AG09319 (cell line): ENCODE measurements at places on chromosomes 13 and 19.

DNA sequence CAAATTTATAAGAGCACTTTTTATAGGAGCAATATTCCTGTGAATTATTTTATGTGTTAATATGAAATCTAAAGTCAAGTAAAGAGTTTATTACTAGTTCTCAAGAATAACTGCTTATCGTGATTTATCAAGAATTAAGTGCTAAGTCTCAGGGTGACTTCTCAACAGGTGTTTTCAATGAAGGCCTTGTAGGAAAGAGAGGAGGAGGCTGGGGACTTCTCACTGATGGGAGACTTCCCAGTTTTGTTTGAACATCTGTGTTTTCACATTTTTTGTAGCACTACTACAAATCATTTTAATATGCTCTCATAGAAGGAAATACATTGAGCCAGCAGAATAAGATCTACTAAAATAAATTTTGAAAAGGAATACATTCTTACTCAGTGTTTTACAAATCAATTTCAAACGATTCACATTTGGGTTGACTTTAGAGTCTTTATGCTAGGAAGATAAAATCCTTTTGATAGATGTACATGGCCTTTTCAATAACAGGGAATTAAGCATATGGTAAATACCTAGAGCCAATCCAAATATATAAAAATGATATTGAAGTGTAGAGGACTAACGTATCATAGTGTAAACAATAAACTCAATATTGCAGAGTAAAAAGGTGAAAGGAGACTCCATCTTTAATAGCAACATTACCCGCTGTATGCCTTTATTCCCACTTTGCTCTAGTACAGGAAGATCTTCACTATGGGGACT, 6.8 kb downstream of the PCDH17 start:
- no peak for DNase-seq

DNA sequence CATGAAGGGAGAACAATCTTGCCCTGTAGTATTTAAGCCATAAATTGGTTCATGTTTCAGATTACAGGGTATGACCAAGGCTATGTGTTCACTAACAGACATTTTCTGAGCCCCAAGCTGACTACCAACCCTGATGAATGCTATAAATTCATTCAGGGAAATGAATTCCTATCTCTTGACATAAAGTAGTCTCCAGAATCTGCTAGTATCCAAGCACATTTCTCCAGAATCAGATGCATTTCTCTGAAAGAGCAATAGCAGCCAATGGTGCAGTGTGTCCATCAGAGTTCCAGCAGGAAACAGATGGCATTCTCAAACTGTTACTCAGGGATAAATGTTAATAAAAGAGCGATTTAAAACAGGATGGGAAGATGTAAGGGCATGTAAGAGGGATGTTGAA, 226.4 kb downstream of the COG6 start:
- DNase-seq: no peak

- DNase-seq: no peak
These were observed 201.0 kb upstream of the RXFP2 start for GRCh38 chr13:31538067-31539042.

GRCh38 chr19:16876904-16877361, 11.9 kb upstream of the F2RL3 start:
- DNase-seq: no peak

- no peak for DNase-seq
These were observed 8.1 kb upstream of the BCL3 start for GRCh38 chr19:44740351-44740824.

DNA sequence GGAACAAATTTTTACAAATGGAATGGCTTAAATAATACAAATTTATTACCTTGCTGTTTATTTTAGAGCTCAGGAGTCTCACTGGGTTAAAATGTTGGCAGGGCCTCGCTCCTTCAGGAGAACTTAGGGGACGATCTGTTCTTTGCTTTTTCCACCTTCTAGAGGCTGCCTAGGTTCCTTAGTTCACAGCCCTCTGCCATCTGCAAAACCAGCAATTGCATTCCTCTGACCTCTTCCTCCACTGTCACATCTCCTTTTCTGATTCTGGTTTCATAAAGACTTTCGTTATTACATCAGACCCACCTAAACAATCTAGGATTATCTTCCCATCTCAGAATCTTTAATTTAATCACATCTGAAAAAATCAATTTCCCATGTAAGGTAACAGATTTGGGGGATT, 249.6 kb upstream of the SPRY2 start:
- no peak for DNase-seq

DNA sequence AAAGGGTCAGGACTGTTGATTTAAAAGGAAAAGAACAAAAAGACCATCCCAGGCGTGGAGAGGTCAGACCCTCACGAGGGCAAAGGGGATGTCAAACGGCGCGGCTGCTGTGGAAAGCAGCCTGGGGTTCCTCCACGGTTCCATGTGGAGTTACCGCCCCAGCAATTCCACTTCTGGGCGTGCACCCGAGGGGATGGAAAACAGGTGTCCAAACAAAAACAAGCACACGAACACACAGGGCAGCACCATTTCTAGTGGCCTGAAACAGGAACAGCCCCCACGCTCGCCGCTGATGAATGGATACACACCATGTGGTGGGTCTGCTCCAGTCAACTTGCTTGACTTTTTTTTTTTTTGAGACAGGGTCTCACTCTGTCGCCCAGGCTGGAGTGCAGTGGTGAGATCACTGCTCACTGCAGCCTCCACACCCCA, 11.2 kb downstream of the AP3D1 start:
- DNase-seq: no peak

- DNase-seq: no peak
These were observed 21.5 kb upstream of the SDHAF1 start for GRCh38 chr19:35973487-35973886.

- DNase-seq: no peak
These were observed at the start of gene ELAVL3 for GRCh38 chr19:11480715-11481533. Gene ELAVL3, minus strand, starts transcription at chr19:11481046. Its CDS starts 438 bp downstream, at chr19:11480608.

GRCh38 chr13:49132479-49133002, 87.6 kb upstream of the MLNR start:
- DNase-seq: no peak

DNA sequence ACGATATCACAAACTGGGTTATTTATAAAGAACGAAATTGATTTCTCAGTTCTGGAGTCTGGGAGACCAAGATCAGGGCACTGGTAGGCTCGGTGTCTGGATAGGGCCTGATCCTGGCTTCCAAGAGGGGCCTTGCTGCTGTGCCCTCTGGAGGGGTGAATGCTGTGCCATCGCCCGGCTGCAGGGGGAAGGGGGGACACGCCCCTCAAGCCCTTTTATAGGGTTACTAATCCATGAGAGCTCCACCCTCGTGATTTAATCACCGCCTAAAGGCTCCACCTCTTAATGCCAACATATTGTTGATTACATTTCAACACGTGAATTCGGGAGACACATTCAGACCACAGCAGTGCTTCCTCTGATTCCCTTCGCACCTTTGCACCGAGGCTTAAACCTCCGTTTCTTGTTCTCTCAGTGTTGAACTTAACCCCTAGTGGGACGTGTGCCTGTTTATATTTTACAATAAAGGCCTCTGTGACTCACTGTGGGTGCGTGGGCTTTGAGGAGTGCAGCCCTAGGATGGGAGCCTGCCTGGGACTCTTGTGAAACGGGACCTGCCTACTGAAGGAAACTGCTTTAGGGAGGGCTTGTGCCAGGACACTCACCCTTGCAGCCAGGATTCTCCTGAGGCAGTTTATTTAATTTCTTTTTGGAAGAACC, 52.4 kb upstream of the SPATA13 start:
- DNase-seq: no peak

GRCh38 chr19:18452386-18452785, 14.5 kb upstream of the ISYNA1 start:
- no peak for DNase-seq

DNA sequence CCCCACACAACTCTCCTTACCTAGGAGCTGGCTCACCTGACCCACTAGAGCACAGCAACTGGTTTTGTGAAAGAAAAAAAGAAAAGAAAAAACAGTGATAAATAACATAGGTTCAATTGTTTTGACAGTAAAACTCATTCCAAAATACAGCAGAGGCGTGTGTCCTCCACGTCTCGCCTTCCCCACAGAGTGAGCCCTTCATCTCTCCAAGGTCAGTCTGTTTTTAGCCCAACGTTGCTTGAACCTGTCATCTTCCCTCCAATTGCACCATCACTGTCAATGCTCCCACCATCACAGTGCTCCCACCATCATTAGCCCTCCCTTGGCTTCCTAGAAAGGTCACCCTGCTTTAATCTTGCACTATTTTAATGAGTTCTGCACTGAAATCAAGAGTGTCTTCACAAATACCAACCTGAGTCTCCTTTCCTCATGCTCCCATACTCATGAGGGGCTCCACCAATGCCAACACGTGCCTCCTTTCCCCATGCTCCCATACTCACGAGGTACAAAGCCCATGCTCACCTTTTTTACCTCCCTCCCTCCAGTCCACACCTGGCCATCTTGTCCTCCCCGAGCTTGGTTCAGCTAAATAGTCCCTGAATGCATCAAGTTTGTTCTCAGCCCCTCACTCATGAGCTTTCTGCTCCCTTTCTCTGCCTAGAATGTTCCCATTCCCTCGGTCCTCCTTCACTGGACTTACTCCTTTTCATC, 103.7 kb downstream of the IRS2 start:
- DNase-seq: no peak

DNA sequence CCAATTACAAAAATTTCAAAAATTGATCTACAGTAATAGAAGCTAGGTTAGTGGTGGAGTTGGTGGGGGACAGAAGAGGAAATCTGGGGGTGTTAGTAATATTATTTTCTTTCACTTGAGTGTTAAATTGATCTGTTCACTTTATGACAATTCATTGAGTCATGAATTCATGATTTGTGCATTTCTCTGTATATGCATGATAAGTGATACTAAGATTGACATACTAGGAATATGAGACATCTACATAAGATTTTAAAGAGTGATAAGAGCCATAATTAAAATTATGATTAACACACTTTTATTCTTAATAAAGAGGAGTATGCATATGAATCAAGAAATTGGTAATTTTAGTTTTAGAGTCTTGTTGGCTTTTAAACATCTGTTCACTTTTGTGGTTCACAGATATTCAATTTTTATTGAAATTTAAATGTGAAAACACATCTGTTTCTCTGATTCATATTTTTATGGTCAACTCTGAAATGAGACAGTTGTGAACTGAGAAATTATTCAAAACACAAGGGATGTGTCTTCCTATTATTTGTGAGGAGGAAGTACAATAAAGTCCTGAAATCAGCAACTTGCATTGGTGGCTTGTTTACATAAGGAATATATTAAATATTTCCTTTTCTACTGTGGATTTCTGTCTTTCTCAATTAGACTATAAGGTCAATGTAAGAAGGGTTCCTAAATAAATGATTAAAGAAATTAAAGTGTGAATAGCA, 196.5 kb downstream of the ITGBL1 start:
- no peak for DNase-seq

- DNase-seq: no peak
These were observed 31.1 kb downstream of the ZNF146 start for GRCh38 chr19:36246006-36246481.

- DNase-seq: no peak
These were observed 31.1 kb upstream of the MYCBP2 start for GRCh38 chr13:77358001-77358400.

DNA sequence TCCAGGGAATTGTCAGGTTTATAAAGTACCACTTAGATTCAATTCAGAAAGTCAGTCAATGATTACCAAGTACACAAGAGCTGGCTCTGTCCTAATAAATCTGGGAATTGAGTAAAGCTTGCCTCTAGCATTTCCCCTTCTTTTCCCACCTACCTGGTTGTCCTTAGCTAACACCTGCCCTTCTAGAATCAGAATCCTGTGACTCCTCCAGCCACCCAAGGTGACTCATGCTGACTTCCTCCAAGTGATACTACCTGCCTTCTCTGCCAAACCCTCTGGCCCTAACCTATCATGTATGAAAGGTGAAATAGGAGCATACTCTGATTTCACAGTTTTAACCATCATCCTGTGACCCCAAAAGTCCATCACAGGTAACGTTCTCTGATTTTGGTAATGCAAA, 151.2 kb downstream of the DIAPH3 start:
- DNase-seq: no peak

DNA sequence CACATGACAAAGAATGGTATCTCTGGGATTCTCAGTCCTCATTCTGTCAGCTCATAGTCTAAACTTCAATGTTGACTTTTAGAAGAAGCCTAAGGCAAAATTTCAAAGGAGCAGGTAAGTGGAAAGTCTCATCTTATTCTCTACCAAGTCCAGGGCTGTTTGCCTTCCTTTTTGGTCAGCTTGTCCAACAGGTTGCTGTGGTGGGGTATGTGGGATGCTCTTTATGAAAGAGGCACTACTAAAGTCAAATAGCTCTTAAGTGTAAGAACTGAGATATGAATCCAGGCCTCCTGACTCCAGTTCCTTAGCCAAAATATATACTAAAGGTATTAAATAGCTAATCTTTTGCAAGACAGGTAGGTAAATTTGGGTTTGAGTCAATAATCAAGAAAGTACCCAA, 540.6 kb upstream of the SPRY2 start:
- DNase-seq: no peak

- DNase-seq: no peak
These were observed 543.2 kb downstream of the SLITRK6 start for GRCh38 chr13:85255978-85256377.

GRCh38 chr19:27745978-27746542, 1466.9 kb downstream of the UQCRFS1 start:
- no peak for DNase-seq

GRCh38 chr19:41420101-41420880, 6.9 kb downstream of the B3GNT8 start:
- DNase-seq: no peak

DNA sequence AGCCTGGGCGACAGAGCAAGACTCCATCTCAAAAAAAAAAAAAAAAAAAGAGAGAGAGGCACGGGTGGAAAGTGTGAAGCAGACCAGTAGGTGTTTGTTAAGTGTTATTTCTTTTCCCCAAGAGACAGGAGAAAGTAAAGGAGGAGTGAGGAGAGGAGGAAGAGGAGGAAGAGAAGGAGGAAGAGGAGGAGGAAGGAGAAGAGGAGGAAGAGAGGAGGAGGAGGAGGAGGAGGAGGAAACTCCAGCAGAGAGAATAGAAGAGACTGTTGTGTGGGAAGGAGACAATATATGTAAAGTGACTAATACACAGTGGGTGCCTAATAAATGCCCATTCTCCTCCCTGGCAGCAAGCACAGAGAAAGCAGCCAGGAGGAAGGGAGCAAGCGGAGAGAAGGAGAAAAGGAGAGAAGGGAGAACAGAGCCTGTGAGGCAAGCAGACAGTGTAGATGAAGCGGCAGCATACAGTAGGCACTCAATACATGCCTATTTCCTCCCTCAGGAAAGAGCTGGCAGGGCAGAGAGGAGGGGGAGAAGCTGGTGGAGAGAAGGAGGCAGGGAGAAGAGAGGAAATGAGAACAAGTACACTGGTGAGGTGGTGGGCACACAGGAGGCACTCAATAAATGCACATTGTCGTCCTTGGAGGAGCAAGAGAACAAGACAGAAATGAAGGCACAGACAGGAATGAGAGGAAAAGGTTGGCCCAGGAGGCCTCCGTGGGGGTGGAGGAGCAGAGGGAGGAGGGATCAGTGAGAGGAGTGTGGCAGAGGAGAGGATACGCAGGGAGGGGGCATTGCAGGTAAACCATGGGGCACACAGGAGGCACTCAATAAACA, 16.6 kb downstream of the JOSD2 start:
- DNase-seq: no peak
